Neuronal stem cell (in vitro differentiated cells): ENCODE measurements at places on chromosomes 11 and 22.

DNA sequence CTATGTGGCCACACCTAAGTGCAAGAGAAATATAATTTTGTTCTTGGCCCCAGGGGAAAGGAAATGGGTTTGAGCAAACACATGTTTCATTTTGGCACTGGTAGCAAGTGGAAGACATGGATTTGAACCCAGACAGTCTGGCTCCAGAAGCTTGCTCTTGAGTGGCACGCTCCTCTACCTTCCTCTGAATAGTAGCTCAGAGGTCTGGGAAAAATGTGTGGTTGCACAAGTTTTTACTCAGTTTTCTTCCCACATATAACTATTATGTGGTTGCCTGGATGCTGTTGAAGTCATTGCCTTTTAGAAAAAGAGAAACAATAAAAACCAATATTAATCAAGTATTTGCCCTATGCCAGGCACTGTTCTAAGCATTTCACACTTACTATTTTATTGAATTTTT lies 16.3 kb downstream of the PARVA start:
- no peak for DNase-seq

DNA sequence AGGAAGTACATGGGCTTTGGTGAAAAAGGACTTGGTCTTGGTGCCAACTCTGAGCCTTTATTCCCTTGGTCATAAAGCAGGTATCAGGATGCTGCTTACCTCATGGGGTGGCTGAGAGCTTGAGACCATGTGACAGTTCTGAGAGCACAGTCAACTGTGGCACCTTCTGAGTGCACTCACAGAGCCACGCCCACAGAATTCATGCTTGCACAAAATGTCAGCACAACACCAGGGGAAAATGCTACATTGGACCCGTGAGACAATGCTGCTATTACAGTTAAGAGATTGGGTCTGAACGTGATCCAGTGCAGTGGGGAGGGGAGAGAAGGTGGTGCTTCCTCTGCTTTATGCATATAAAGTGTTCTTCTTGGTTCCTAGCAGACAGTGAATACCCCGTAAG lies 79.5 kb upstream of the SPON1 start:
- no peak for DNase-seq

GRCh38 chr11:18696638-18697225 lies 1.8 kb upstream of the TMEM86A start:
- DNase-seq: no peak

GRCh38 chr22:22810018-22810427 lies 77.6 kb upstream of the IGLL5 start:
- no peak for DNase-seq

DNA sequence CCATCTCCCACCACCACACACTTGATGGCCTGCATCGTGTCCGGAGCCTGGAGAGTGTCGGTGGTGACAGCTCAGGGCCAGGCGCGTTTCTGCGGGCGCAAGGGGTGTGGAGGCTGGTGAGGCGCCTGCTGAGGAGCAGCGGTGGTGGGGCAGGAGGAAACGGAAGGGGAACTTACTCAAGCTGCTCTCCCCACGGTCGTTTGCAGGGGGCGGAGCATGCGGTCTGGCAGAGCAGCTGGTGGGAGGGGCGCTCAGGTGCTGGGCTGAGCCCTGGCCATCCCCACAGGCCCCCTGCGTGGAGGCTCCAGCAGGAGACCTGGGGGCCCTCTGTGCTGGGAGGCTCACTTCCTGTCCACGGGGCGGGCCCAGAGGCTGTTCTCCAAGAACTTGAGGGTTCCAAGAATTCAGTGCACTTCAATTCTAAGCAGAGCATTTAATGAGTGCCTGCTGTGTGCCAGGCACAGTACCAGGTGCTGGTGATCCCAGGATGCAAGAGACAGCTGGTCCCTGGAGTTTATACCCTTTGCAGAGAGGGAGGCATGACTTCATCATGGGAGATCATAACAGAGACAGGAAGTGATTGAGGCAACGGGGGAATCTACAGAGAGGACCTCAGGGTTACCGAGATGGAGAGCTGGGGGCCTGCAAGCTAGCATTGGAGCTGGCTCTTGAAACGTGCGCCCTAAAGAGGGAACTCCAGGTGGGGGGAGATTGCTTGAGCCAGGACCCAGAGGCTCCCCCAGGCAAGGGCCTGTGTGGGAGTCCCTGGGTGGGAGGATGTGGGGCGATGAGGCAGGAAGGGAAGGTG lies at the start of gene RAC2:
TSS of gene RAC2 (minus strand) at position 156 of the 808 bp plus-strand sequence. CDS start at position 35, 121 bp downstream.
- DNase-seq: no peak

DNA sequence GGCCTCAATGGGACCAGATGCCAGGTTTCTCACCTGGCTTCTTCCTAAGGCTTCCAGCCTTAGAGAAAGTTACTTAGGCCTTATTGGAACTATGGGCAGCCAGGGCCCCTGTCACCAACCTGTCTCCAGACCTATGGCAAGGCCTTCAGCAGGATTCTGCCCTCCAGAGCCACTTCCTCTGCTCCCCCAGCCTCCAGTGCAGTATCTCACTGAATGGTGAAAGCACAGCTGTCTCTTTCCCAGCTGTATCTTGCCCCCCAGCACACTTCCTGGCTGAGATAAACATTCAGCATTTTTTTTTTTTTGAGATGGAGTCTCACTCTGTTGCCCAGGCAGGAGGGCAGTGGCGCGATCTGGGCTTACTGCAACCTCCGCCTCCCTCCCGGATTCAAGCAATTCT lies 1.5 kb downstream of the SLC2A11 start:
- DNase-seq: no peak

DNA sequence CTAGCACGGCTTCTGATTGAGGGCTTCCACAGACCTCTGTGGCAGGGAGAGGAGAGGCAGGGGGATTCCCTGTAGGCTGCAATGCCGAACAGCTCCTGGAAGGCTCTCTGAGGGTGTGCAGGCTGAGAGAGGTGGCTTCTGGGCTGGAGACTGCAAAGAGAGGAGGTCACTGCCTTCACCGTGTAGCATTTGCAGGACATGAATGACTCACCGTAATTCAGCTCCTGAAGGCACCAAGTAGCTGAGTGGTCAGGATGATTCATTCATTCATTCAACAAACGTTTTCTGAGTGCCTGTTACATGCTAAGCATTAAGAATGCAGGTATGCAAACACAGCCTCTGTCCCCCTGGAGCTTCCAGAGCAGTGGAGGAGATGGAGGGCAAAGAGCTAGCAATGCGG lies 18.0 kb upstream of the EIF3D start:
- DNase-seq: no peak

- no peak for DNase-seq
Measured at GRCh38 chr11:20161230-20161918, 1.1 kb upstream of the DBX1 start.

GRCh38 chr11:48384670-48385069 lies 18.4 kb upstream of the OR4C5 start:
- DNase-seq: no peak

- no peak for DNase-seq
Measured at GRCh38 chr22:26927821-26928220, 270.4 kb downstream of the MIAT start.

GRCh38 chr11:122339436-122340060 lies 223.5 kb upstream of the BLID start:
- no peak for DNase-seq

DNA sequence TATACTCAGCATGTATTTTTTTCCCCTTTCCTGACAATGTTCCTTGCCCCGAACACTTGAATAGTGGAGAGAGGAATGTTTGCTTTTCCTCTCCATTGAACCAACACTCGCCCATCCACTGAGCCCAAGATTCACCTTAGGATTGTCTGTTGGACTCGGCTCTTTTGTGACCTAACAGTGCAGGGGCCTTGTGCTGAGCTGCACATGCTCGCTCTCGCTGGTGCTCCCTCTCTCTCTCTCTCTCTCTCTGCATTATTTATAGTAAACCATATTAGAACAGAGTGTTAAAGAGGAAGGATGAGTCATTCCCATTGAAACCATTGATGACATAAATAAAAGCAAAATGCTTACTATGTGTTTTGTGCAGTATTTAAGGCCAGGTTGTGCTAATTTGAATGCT lies 20.7 kb downstream of the ZBTB16 start:
- no peak for DNase-seq

DNA sequence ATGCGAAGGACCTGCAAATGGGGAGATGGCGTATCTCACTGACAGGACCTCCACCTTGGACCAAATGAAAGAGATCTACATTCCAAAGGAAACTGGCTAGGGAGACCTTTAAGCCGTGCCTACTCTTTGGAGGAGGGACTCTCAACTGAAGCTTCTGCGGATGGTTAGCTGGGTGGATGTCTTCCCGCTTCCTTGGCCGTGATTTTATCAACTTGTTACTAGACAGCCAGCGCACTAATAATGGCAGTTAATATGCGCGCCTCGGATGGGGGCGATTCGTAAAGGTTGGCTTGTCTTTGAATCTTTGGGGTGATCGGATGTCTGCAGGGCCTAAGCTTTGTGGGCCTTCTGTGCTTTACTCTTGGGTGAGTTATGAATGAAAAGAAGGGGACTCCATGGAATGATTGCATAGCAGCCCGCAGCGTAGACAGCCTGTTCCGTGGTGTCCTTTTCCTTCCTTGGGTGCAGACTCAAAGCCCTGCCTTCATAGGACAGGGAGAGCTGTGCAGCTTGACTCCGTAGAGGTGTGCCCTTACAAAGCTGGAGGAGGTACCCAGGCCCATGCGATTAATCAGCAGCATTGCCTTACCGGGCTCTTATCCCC lies 1.5 kb downstream of the ZNRF3 start:
- no peak for DNase-seq

- DNase-seq: no peak
Measured at GRCh38 chr11:110029714-110030113, 63.5 kb upstream of the ZC3H12C start.

GRCh38 chr22:32119568-32120235 lies 39.4 kb downstream of the C22orf42 start:
- DNase-seq: no peak

GRCh38 chr11:14414470-14415461 lies 55.8 kb upstream of the RRAS2 start:
- no peak for DNase-seq

DNA sequence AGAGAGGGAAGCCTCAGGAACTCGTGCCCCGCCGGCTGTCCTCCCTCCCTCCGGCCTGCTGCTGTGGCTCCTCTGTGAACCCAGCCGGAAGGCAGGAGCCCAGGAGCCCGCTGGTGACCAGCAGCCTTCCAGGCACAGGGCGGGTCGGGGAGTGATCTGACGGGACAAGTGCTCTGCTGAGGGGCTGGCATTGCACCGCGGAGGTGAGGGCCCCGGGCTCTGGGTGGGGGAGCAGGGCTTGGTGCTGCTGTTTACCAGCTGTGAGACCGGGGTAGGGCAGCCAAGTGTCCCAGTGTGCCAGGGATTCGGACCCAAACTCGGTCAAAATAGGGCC lies 53.3 kb downstream of the FLRT1 start:
- DNase-seq: no peak

- DNase-seq: no peak
Measured at GRCh38 chr11:92332986-92333385, 108.4 kb downstream of the FAT3 start.

DNA sequence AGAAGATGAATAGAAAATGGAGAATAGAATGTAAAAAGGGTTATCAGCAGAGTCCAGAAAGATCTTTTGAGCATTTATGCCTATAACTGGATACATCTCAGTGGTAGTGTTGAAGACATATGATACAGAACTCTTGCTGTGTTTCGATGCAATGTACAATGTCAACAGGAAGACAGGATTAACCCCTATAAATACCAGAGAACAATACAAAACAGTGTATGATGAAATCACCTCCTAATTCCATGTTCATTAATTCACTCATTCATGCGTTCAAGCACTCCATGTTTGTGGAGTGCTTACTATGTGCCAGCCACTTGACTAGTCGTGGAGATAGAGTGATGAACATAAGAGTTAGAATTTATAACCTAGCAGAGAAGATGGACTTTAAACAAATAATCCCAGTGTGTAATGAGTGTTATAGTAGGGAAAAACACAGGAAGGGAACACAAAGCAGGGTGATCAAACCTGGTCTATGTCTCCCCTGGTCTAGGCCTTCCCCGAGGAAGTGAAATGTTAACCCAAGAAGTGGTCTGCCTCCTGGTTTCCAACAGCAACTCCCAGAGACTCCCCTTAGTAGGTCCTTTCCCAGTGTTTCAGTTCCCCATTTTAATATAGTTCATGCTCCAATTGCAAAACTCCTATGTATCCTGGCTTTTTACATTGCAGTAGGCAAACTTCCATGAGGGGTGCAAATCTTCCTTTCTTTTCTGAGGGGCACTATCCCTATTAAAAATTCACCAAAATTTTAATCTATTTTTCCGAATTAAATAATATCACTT lies 9.1 kb upstream of the SESN3 start:
- DNase-seq: no peak

DNA sequence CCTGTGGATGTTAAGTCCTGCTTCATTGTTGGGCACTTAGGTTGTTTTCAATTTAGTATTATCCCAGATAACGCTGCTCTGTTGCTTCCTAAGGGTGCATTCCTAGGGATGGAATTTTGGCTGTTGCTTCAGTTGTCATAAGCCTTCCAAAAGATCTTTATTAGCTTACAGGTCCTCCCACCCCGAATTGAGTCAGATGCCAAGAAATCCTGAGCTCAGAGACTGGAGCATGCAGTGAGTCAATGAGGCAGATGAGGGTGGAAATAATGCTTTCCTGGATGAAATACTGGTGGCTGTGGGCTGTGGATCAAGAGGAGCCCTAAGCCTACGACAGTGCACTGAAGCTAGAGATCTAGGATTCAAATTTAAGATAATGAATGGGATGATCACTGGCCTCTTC lies 10.7 kb upstream of the IL18BP start:
- DNase-seq: no peak

DNA sequence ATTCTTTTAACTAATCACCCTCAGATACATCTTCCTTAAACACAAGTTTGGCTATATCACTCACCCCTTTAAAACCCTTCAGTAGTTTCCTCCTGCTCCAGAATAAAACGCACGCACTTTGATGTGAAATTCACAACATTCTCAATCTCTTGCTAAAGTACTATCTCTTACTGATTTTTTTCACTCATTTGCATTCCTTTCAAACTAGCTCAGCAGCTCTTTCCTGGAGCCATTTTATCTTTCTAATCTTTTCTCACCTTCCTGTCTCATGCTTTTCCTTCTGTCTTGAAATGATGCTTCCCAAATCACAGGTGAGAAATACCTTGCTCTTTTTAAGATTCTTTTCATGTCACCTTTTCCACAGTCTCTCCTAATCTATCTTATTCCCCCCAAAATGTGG lies 1074.4 kb downstream of the DLG2 start:
- no peak for DNase-seq

DNA sequence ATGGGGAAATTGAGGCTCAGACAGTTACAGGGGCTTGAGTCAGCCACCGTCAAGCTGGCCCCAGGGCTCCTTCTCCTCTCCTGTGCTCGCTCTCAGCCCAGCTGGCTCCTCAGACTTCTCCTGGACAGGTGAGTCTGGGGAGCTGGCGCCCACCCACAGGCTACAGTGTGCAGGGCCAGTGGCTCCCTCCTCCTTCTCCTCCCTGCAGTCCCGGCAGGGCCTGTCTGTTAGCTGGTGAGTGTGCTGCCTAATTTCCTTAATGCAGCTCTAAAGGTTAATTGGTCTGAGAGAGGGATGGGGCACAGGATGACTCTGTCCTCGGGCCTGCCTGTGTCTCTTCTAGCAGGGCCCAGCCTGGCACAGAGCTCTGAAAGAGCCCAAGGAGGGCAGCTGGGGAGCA lies 31.7 kb downstream of the LMO1 start:
- DNase-seq: no peak

GRCh38 chr11:120522736-120523135 lies 11.2 kb downstream of the GRIK4 start:
- DNase-seq: no peak
